Renal cortical epithelial cell (primary cell): ENCODE measurements at places on chromosomes 4 and X.

DNA sequence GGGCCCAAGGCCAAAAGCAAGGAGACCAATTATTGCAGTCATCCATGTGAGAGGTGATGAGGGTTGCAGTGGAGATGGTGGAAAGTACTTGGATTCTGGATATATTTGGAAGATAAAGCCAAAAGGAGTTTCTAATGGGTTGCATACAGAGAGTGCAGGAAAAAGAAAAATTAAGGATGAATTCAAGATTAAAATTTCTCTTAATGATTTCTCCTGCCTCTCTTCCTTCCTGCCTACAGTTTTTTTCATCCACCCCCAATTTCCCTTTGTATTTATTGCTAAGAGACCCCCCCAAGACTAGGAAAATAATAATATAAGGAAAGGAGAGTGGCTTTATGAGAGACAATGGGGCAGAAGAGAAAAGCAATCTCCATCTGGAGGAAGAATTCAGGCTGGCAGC lies 8.6 kb upstream of the FGF5 start:
- no peak for DNase-seq

DNA sequence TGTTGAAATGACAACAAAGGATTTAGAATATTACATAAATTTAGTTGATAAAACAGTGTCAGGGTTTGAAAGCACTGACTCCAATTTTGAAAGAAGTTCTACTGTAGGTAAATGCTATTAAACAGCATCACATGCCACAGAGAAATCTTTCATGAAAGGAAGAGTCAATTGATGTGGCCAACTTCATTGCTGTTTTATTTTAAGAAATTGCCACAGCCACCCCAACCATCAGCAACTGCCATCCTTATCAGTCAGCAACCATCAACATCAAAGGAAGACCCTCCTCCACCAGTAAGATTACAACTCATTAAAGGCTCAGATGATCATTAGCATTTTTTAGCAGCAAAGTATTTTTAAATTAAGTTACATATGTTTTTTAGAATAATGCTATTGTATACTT lies 54.6 kb upstream of the RAB9B start:
- DNase-seq, result no peak

- no peak for DNase-seq
Observed at GRCh38 chr4:2397596-2398379, 20.7 kb downstream of the ZFYVE28 start.

- DNase-seq, result no peak
Observed at GRCh38 chrX:15072880-15073279, 197.0 kb downstream of the ASB9 start.
